Articular chondrocyte of knee joint (primary cell): ENCODE measurements at places on chromosomes 2 and 18. TPM values are rescaled to one million over a fixed set of nuclear protein-coding genes. Genes with fewer than 3 reads are reported as not detected.

The SAG gene
- total RNA-seq: not detected in 2 replicates

The IGFBP5 gene
- total RNA-seq: 706 and 1,050 TPM in 2 replicates

The C2orf76 gene
- 11.5 and 18.9 TPM in 2 replicates for total RNA-seq

The IL1A gene
- not detected in 2 replicates for total RNA-seq

The GKN2 gene
- not detected in 2 replicates for total RNA-seq

The TDRD15 gene
- total RNA-seq: under 0.01 TPM in 1 of 2 replicates, not detected in the other
